Fibroblast of lung (primary cell): ENCODE measurements at places on chromosomes 11 and 22. TPM values are rescaled to one million over a fixed set of nuclear protein-coding genes. Genes with fewer than 3 reads are reported as not detected.

Gene RBMXL2
- total RNA-seq = under 0.01 TPM in 1 of 2 replicates, not detected in the other

Gene LRRC10B
- under 0.01 and 0.17 TPM in 2 replicates for total RNA-seq

Gene ZNRD2
- total RNA-seq = 25.8 and 30.8 TPM in 2 replicates

Gene MAFF
- total RNA-seq = 20.5 and 26.3 TPM in 2 replicates

Gene MFNG
- under 0.01 TPM in 1 of 2 replicates, not detected in the other for total RNA-seq

Gene MOV10L1
- 0.83 and 1.0 TPM in 2 replicates for total RNA-seq

Gene PNPLA5
- total RNA-seq = under 0.01 and 0.33 TPM in 2 replicates

Gene PDXP
- total RNA-seq = 4.0 and 5.1 TPM in 2 replicates

Gene SPI1
- not detected in 2 replicates for total RNA-seq

Gene CCND1
- total RNA-seq = 127 and 548 TPM in 2 replicates

Gene OR8D4
- not detected in 2 replicates for total RNA-seq

Gene SLC22A12
- total RNA-seq = not detected in 2 replicates

Gene OR5A2
- total RNA-seq = not detected in 2 replicates

Gene CLCF1
- 2.3 and 3.6 TPM in 2 replicates for total RNA-seq

Gene CRYBB3
- total RNA-seq = not detected in 2 replicates

Gene RELT
- total RNA-seq = 0.33 and 0.77 TPM in 2 replicates

Gene USP2
- 0.77 and 2.3 TPM in 2 replicates for total RNA-seq

Gene SLCO2B1
- total RNA-seq = under 0.01 TPM in 1 of 2 replicates, not detected in the other

Gene VPREB1
- total RNA-seq = not detected in 2 replicates

Gene TSPAN32
- total RNA-seq = 0.17 and 0.26 TPM in 2 replicates

Gene MUC6
- not detected in 2 replicates for total RNA-seq

Gene TMEM86A
- 0.77 and 0.83 TPM in 2 replicates for total RNA-seq

Gene PLA2G3
- total RNA-seq = 0.33 TPM in 1 of 2 replicates, not detected in the other

Gene TRPM5
- not detected in 2 replicates for total RNA-seq

Gene SLC1A2
- 2.1 and 7.6 TPM in 2 replicates for total RNA-seq

Gene GTF2H1
- total RNA-seq = 63.6 and 74.2 TPM in 2 replicates

Gene GATD1
- 19.0 and 20.3 TPM in 2 replicates for total RNA-seq

Gene PIH1D2
- total RNA-seq = 1.5 TPM in 2 replicates

Gene TMPRSS13
- not detected in 2 replicates for total RNA-seq

Gene TMA7B
- not detected in 2 replicates for total RNA-seq

Gene PATL1
- total RNA-seq = 8.2 and 11.6 TPM in 2 replicates

Gene ZNF215
- total RNA-seq = 3.6 and 4.1 TPM in 2 replicates

Gene NARS2
- 15.7 and 18.5 TPM in 2 replicates for total RNA-seq

Gene STK33
- total RNA-seq = 1.7 and 2.8 TPM in 2 replicates

Gene IGSF22
- under 0.01 TPM in 2 replicates for total RNA-seq

Gene RIMBP3C
- total RNA-seq = under 0.01 and 0.50 TPM in 2 replicates
